Camera-type eye (tissue), 1 donor: ENCODE measurements at places on chromosomes 13 and 19. TPM values are rescaled to one million over a fixed set of nuclear protein-coding genes. Genes with fewer than 3 reads are reported as not detected.

BCAM gene
- 80.4 TPM for total RNA-seq

C19orf38 gene
- 5.6 TPM for total RNA-seq

TMPRSS9 gene
- 1.0 TPM for total RNA-seq

SERP2 gene
- total RNA-seq = 12.5 TPM

ZNF816 gene
- 15.7 TPM for total RNA-seq

PODNL1 gene
- 3.3 TPM for total RNA-seq

BST2 gene
- total RNA-seq = 4.5 TPM

TMEM38A gene
- 18.6 TPM for total RNA-seq

PTH2 gene
- not detected for total RNA-seq

GSX1 gene
- total RNA-seq = not detected
